ENCODE measurements at places on chromosomes 13 and 19.

GRCh38 chr13:107600971-107601370 is 614.4 kb downstream of the LIG4 start:
- H3K36me3 ChIP-seq = no peaks in the 10 kb centered on the region
- no peaks in the 10 kb centered on the region for H3K27me3 ChIP-seq
- no peak overlapping the region for H3K27ac ChIP-seq
- no peak for DNase-seq

- no peak overlapping the region for H3K4me3 ChIP-seq
- no peaks in the 10 kb centered on the region for H3K27me3 ChIP-seq
- no peaks in the 10 kb centered on the region for H3K4me1 ChIP-seq
- H3K27ac ChIP-seq = no peak overlapping the region
- no peaks in the 10 kb centered on the region for H3K36me3 ChIP-seq
Measured at GRCh38 chr13:52975969-52976368, 52.6 kb upstream of the OLFM4 start.

- H3K4me3 ChIP-seq = no peak overlapping the region
- no peaks in the 10 kb centered on the region for H3K27me3 ChIP-seq
- no peak overlapping the region for H3K27ac ChIP-seq
- no peaks in the 10 kb centered on the region for H3K36me3 ChIP-seq
- H3K4me1 ChIP-seq = no peaks in the 10 kb centered on the region
Measured at GRCh38 chr19:1302533-1303239, 17.0 kb downstream of the EFNA2 start.

- DNase-seq = no peak
- no peak overlapping the region for H3K27ac ChIP-seq
- no peaks in the 10 kb centered on the region for H3K27me3 ChIP-seq
- peaks cover 6% of the 10 kb centered on the region for H3K4me1 ChIP-seq
Measured at GRCh38 chr19:14470031-14470876, 4.9 kb downstream of the PTGER1 start.

DNA sequence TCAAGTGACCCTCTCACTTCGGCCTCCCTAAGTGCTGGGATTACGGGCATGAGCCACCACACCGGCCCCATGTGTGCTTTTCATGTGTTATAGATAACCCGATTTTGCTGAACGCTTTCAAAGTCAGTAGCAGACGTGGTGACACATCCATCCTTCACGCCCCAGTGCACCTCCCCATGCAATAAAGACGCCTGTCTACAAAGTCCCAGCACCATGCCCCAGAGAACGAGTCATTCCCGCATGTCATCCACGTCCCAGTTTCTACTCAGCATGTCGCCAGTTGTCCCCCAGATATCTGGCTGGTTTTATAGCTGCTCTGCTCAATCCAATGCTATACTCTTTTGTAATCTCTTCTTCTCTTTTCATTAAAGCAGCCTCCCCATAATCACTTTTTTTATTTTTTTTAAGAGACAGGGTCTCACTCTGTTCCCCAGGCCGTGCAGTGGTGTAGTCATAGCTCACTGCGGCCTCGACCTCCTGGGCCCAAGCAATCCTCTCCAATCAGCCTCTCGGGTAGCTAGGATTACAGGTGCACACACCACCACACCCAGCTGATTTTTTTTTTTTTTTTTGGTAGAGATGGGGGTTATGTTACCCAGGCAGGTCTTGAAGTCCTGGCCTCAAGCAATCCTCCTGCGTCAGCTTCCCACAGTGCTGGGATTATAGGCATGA is 42.5 kb downstream of the DNM2 start:
- H3K27me3 ChIP-seq = no peaks in the 10 kb centered on the region
- no peak for DNase-seq
- no peaks in the 10 kb centered on the region for H3K36me3 ChIP-seq
